Muscle of leg (tissue), 16 donors: ENCODE measurements at places on chromosomes 4 and X. TPM values are rescaled to one million over a fixed set of nuclear protein-coding genes. Genes with fewer than 3 reads are reported as not detected.

CT45A1 gene
- 0.13 TPM for total RNA-seq

PPBP gene
- 4.5 TPM for total RNA-seq

SMR3A gene
- not detected for total RNA-seq

PNCK gene
- total RNA-seq: 3.5 TPM

TMEM31 gene
- 0.18 TPM for total RNA-seq

PTTG2 gene
- total RNA-seq: 0.09 TPM

NPNT gene
- 112 TPM for total RNA-seq

ATOH1 gene
- total RNA-seq: not detected

EFNB1 gene
- total RNA-seq: 63.7 TPM

CC2D2A gene
- 20.8 TPM for total RNA-seq

TMEM255A gene
- total RNA-seq: 3.3 TPM

CTAG1B gene
- total RNA-seq: not detected

LRAT gene
- total RNA-seq: 0.35 TPM

KIT gene
- total RNA-seq: 5.9 TPM

FGD1 gene
- 7.0 TPM for total RNA-seq

NEIL3 gene
- total RNA-seq: 3.0 TPM

RNF175 gene
- total RNA-seq: 1.2 TPM

IL3RA gene
- 7.8 TPM for total RNA-seq

GC gene
- total RNA-seq: 0.35 TPM

ARHGAP6 gene
- total RNA-seq: 7.8 TPM
